ENCODE measurements at places on chromosomes 1 and 21.

DNA sequence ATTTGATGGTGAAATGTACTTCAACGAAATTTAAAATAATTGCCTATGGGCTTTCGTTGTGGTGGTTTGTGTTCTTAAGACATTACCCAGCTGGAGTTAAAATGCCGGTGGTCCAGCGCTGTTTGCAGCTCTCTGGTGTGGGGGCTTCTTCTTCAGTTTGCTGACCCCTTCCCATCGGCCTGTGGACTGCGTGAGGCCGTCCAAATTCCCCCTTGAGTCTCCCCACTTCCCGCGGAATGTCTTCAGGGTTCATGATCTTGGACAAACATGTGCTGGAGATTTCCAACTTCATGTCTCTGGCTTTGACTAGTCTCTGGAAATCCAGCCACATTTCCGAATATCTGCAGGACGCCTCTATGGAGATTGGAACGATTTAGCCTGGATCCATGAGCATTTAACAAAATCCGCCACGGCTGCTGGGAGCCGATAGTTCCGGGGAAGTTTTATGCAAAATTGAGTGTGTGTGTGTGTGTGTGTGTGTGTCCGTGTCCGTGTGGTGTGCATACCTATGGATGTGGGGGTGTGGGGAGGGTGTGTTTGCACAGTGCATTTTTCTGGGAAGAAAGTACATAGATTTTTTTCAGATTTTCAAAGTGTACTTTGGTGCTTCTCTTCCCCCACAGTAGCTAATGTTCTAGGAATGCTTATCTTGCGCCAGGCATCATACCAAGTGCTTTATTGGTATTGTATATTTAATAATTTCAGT lies 117.2 kb downstream of the PCP4 start:
- DNase-seq, result no peak

GRCh38 chr1:41380979-41381691 lies 19.9 kb downstream of the FOXO6 start:
- peak; percentile 29 for DNase-seq

DNA sequence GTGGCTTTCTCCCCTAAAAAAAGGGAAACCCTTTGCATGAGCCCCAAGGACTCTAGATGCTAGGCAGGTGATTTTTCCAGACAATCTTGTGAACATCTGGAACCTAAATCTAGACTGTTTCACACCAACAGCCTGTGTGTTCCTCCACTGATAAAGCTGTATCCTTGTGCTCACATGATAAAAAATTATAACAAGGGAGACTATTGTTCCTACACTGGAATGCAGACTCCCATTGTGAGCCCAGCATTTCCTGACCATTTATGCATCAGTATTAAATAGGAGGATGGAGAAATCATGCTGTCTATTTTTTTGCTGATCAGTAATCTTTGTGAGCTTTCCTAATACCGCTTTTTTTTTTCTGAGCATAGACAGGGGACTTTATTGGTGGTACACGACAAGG lies 52.5 kb downstream of the ZNF697 start:
- DNase-seq, result no peak

- DNase-seq, result no peak
Measured at GRCh38 chr1:226308166-226308722, 720 bp downstream of the LIN9 start.

GRCh38 chr1:229171934-229172333 lies 99.0 kb upstream of the RAB4A start:
- no peak for DNase-seq

- no peak for DNase-seq
Measured at GRCh38 chr1:213075725-213076124, 24.7 kb downstream of the RPS6KC1 start.

DNA sequence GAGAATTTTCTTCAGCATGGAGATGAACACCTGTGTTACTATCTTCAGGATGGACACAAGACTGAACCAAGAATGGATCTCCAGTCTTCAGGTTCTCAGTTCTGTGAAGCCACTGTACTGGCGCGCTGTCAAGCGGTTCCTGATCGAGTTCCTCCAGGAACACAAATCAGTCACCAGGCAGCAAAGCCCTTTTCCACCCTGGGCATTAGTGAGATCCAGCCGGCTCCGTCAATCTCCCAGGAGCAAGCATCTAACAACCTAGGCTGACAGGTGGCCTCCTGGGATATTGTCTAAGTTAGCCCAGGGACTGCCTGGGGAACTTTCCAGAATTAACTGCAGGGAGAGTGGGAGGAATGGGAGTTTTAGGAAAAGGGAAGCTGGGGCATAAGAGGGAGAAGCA lies 9.7 kb upstream of the IGFN1 start:
- no peak for DNase-seq

DNA sequence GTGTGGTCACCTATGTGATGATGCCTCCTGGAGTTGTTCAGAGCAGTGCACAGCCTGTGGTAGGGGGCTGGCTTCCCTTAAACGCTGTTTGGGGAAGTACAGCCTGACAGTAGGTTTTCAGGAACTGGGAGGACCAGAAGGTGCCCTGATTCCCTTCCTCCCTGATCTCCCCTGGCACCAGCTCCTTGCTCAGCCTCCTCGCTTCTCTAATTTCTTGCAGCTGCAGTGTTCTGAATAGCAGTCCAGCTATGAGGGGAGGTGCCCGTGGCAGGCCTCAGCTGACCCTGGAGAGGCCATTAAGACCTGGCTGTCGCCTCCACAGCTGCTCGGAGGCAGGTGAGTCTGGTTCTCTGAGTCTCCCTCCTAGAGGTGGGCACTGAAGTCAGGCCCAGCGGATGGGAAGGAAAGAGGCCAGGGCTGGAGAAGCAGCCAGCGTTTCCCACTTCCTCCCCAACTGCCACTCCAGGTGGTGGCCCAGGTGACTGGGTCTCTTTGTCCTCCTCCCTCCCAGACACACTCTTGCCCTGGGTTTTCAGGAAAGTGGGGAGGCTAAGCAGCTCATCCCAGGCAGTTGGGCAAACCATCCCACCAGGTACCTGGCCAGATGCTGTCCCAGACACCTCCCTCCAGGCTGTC lies 52.0 kb upstream of the RPL11 start:
- no peak for DNase-seq

- no peak for DNase-seq
Measured at GRCh38 chr1:241677201-241677600, 25.1 kb downstream of the WDR64 start.

GRCh38 chr1:161727256-161727924 lies 6.0 kb downstream of the FCRLB start:
- DNase-seq, result no peak

DNA sequence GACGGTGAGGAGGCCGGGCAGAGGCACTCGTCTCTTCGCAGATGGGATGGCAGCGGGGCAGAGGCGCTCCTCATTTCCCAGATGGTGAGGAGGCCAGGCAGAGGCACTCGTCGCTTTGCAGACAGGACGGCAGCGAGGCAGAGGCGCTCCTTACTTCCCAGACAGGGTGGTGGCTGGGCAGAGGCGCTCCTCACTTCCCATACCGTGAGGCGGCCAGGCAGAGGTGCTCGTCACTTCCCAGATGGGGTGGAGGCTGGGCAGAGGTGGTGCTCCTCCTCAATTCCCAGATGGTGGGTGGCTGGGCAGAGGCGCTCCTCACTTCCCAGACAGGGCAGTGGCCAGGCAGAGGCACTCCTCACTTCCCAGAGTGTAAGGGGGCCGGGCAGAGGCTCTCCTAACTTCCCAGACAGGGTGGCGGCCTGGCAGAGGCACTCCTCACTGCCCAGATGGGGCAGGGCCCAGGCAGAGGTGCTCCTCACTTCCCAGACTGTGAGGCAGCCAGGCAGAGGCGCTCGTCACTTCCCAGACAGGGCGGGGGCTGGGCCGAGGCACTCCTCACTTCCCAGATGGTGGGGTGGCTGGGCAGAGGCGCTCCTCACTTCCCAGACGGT lies 9.9 kb downstream of the TCHHL1 start:
- DNase-seq, result no peak

DNA sequence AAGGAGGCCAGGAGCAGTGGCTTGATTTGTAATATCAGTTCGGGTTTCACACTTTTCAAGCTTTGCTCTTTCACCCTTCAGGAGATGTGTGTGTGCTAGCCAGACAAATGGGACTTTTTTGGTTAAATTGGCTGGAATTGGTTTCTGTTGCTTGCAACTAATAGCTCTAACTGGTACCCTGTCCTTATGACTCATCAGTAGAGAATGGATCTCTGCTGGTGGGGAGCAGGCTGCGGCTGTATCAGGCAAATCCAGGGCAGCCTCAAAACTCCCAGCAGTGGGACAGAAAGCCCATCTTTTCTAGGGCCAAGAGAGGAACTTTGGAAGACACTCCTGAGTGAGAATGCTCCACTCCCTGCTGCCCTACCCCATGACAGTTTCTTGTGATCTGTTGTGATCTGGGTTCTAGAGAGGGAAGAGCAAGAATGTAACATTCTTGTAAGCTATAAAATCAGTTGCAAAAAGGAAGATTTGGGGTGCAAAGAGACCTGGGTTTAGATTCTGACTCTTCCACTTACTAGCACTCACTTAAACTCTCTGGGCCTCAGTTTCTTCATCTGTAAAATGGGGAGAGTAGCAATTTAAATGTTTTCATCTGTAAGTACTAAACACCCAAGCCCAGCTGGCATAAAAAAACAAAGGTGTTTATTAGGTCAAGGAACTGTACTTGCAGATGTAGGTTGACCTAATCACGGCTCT lies 257.0 kb upstream of the TMEM51 start:
- DNase-seq, result no peak

DNA sequence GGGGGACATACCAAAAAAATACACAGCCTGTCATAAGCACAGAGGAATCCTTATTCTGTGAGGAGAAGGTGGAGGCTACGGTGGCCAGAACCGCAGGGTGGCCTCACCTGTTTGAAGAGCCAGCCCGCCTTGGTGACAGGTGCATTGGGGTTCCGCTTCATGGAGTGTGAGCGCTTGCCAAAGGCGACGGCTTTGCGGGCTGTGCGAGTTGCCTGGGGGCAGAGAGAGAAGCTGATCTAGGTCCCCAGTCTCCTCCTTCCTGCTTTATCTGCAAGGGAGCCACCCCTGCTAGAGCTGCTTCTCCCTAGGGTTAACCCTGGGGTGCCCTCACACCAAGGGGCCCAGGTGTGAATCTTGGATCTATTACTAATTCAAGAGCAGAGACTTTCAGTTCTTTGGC lies 54.3 kb upstream of the GOLT1A start:
- DNase-seq, result no peak

DNA sequence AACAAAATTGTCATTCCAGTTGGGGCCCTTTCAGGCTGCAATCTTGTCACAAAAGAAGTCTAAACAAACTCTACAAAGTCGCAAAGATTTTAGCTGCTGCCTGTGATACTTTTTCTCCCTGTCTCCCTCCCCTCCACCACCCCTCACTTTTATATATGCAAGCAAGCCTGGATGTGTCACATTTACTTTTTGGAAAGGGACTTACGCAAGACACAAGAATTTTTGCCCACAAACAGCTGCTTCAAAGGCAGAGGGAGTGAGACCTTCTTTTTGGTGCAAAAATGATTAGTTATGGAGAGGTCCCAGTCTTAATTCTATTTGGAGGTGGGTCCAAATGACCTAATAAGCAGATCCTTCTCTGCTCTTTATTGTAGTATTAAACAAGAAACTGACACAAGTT lies 22.9 kb upstream of the RALGPS2 start:
- no peak for DNase-seq

DNA sequence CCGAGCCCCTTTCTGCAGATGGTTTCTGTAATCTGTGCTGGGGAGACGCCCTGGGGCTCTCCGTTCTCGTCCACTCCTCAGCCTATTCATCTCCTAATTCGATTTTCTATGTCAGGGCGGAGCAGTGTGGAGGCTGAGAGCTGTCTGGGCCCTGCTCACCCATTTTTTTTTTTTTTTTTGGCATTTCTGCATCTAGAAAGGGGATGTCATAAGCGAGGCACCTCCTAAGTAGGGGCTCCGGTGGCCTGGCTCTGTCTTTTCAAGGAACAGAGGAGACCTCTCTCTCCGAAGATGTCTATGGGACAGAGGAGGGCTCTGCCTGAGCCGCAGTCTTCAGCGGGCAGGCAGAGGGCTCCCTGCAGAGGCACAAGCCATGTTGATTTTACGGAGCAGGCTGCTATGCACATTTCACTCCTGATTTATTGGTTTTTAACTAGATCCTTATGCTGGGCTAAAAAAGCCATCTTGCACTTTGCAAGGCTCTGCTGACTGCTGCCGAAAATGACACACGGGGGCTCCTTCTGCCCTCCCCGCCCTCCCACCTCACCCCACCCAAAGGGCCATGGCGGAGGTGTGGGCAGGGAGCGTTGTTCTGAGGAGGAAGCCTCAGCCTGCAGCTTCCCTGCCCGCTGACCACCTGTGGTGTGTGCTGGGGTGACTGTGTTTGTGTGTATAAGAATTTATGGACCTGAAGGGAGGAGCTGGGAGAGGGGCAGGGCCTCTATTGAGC lies 71.0 kb downstream of the FOXD2 start:
- no peak for DNase-seq

DNA sequence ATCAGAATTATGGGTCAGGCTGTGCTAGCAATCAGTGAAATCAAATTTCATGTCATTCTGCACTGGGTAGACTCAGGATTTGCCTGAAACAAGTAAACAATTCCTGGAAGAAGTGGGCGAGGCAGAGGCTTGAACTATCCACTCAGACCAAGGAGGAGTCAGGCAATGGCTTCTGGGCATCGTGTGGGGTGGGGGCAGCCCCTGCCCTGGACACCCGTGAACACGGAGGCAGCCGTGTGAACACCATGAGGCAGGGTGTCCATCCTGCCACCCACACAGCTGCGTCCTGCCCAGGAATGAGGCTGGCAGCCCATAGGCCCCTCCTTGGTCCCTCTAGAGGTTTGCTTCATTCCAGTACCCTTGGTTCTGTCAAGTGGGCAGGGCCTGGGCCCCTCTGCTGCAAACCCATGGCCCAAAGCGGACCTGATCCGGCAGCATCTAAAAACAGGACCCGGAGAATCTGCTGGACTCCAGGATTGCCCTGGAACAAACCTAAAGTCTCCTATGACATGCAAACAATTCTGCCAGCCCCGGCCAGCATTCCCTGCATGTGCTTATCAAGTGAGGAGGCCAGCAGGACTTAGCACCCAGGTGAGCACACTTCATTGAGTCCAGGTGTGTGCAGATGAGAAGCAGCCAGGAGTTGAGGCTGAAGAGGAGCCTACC lies 69.5 kb downstream of the PDE9A start:
- no peak for DNase-seq

- DNase-seq, result peak; percentile 87
Measured at GRCh38 chr1:15847100-15847892, at the start of gene SPEN. Gene SPEN (plus strand): TSS chr1:15847707. CDS start chr1:15848068, 361 bp downstream.

- DNase-seq, result no peak
Measured at GRCh38 chr1:11650331-11650991, 3.8 kb downstream of the FBXO2 start.

DNA sequence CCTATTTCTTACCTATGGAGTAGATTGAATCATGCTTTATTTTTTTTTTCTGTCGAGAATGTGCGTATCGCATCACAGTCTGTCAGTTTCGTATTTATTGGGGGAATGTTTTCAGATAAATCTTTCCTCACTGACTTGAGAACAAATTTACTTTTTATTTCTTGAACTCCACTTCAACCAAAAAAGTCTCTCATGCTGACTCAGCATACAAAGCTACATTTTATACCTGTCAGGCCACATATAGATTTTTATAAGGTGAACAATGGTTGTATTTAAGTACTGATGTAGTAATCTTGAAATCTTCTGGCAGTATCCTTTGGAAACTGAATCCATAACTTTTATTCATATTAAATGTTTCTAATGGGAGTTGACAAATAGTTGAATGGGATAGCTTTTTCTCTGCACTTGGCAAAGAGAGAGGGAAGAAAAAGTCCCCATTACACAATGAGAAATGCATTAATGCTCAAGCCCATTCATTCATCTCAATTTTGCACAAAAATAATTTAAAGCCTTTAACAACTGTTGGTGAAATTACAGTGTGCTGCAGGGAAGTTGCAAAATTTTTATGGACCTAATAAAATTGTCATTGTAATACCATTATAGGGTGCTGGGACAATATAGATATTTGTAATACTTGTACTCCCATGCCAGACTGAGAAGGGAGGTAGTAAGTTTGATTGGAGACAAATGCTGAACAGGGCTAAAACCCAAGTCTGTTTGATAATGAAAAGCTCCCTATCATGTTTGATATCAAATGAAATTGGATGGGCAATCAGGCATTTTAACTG lies 367.6 kb downstream of the HLX start:
- no peak for DNase-seq

All from SW 1271 (cell line).